Activated CD8-positive, alpha-beta memory T cell treated with anti-CD3 and anti-CD28 coated beads, Interleukin-2, amount 10 ng/mL, durations not matched to agents 7 days and 5 days (primary cell): ENCODE measurements at places on chromosomes 6 and 20. TPM values are rescaled to one million over a fixed set of nuclear protein-coding genes. Genes with fewer than 3 reads are reported as not detected.

Gene TBXT
- not detected for total RNA-seq

Gene TENT5A
- 1.5 TPM for total RNA-seq

Gene SLC2A4RG
- 69.9 TPM for total RNA-seq

Gene SLC35D3
- total RNA-seq, result not detected

Gene DDO
- total RNA-seq, result not detected

Gene LST1
- total RNA-seq, result 71.6 TPM

Gene PRR18
- total RNA-seq, result not detected

Gene PPP1R3G
- not detected for total RNA-seq

Gene BFSP1
- total RNA-seq, result 3.2 TPM

Gene CPXM1
- total RNA-seq, result 0.68 TPM

Gene TFAP2C
- total RNA-seq, result not detected

Gene GJA1
- not detected for total RNA-seq

Gene SLC22A2
- not detected for total RNA-seq

Gene SCRT2
- total RNA-seq, result not detected
